Immature natural killer cell (primary cell): ENCODE measurements at places on chromosomes 7 and 10. TPM values are rescaled to one million over a fixed set of nuclear protein-coding genes. Genes with fewer than 3 reads are reported as not detected.

DNA sequence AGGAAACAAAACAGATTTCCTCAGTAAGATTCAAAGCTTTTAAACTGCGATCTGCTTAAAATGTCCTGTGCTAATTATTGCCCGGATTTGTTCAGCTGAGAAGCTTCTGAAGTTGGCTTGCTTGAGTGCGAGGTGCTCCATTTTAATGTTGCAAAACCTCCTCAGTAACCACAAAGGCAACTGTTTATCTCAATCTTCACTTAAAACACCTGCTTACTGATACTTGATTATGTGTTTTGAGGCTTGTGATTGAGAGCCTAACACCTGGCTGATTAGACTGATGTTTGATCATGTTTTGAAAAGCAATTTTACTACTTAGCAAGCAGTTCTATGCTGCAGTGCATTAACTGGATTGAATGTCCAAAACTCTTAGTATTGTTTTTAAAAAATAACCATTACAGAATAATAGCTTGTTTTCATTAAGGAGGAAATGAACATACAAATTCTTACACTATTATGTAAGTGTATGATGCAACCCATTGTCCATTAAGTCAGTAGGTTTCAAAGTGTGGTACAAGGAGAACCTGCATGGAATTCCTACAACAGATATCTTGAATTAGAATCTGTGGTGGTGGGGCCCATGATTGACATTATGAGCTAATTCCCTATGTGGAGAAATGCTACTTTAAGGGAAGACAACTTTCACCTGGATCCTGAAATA is 96.9 kb upstream of the FAM180A start:
- no peak for DNase-seq

DNA sequence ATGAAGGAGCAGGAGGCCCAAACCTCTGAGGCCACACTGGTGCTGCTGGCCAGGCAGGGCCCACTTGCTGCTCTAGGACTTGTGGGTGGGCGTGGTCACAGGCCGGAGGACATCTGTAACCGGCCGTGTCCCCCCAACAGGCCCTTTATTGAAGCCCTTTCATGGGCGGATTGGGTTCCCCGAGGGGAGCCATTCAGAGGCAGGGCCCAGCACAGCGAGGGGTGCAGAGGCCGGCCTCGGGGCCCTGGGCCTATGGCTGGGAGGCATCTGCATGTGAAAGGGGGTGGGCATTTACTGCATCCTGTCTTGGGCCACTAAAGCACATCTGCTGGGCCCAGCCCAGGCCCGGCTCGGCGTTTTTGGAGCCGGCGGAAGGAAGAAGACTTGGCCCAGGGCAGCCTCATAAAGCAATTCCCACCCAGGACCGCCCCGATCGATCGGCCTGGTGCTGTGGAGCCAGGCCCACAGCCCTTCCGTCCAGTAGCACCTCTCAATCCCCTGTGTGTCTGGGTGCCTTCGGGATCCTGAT is 8.4 kb downstream of the LHPP start:
- DNase-seq = no peak

GRCh38 chr7:2833083-2833910 is 10.8 kb downstream of the GNA12 start:
- DNase-seq = no peak

- DNase-seq = no peak
These were observed 33.9 kb downstream of the CHN2 start for GRCh38 chr7:29228289-29229011.

Gene ZMIZ1
- polyA plus RNA-seq = 9.5 TPM
